CD4-positive, alpha-beta T cell treated with Interleukin-17A for 4 hours (primary cell): ENCODE measurements at places on chromosomes 12 and 14.

DNA sequence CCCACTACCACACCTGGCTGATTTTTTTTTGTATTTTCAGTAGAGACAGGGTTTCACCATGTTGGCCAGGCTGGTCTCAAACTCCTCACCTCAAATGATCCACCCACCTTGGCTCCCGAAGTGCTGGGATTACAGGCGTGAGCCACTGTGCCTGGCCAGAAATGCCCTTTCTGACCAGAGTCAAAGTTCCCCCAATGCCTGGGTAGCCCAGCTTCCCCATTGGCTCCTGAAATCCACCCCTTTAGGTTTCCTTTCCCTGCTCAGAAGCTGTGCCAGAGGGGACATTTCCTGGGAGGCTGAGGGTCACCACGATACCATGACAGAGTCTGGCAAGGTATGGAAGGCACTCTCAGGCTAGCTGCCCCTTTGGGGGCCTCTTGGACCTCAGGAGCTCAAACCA is 3.5 kb downstream of the GSTZ1 start:
- no peak for DNase-seq

DNA sequence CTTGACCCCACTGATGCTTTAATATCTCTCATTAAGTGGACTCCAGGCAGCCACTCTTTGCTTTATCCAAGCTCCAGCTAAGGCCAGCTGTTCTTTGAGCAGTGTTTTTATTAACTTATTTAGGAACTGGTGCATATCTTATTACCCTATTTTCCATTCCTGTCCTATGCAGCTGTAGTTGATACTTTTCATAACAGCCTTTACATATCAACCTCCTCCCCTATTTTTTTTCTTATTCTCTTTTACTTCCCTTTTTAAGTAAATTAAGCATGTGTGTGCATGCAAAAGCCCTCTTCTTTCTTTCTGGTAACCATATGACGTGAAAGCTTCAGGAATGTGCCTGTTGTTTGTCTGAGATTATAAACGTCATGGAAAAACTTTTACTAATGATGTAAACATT is 121.2 kb downstream of the PTPRQ start:
- DNase-seq, result no peak

DNA sequence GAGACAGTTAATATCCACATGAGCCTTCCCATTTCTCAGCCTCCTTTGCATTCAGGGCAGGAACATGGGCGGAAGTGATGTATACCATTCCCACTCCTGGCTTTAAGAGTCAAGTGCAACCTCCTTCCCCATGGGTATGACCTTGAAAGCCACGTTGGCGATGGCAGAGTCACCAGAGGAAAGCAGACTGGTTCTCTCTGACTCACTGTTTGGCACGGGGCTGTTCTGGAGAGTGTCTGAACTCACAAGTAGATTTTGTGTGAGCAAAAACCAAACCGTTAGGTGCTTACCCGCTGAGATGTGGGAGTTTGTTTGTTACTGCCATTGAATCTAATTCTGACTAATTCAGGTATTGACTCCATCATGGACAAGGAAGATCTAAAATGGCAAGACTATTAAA is 36.7 kb upstream of the PZP start:
- DNase-seq, result no peak

DNA sequence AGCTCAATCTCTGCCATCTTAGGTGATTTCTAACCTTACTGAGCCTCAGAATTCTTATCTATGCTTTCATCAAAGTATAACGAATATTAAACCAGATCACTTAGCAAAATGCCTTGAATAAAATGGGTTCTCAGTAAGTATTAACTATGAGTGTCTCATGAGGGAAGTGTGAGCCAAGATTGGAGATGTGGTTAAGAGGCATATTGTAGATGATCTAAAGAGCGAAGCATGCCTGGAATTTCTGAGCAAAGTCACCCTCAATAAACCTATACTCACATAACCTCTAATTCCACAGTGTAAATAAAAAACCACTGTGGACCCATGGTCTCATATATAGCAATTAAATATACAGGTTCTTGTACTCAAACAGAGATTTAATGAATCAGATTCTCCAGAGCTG is 193.1 kb upstream of the FSCB start:
- no peak for DNase-seq
